Left forelimb (tissue), 1 donor: ENCODE measurements at places on chromosomes 1 and 21.

DNA sequence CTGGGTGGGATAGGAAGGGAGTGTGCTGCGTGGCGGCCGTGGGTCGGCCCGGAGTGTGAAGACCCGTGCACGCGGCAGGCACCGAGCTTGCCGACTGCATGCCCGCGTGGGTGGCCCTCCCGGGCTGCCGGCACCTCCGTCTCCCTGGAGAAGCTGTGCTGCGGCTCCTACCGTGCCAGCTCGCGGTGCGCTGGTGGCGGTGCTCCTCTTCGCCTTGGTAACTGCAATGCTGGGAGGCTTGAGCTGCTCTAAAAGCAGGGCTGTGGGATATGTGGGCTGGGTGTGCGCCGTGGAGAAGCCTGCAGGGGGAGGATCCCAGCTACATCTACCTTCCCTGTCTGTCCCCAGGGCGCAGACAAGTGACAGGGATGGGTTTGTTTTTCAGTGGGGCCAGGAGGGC lies 2.4 kb downstream of the GABRD start:
- no peak for DNase-seq

- no peak for DNase-seq
Observed at GRCh38 chr1:5370311-5370710, 621.9 kb downstream of the NPHP4 start.

DNA sequence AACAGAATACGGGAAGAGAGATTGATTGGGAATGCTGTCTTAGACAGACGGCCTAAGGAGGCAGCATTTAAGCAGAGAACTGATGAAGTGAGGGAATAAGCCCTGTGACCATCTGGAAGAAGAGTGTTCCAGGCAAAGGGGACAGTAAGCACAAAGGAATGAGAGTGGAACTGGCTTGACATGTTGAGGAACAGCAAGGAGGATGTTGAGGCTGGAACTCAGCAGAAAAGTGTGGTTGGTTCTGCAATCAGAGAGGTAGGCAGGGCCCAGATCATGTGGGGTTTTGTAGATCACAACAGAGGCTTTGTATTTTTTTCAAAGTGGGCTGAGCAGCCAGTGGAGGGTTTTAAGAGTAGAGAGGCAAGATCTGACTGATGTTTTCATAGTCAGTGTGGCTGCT lies 157.4 kb downstream of the DNM3 start:
- DNase-seq: no peak

GRCh38 chr1:10781137-10781536 lies 15.3 kb downstream of the CASZ1 start:
- DNase-seq: no peak

GRCh38 chr1:15678578-15678977 lies 5.5 kb upstream of the PLEKHM2 start:
- DNase-seq: no peak

DNA sequence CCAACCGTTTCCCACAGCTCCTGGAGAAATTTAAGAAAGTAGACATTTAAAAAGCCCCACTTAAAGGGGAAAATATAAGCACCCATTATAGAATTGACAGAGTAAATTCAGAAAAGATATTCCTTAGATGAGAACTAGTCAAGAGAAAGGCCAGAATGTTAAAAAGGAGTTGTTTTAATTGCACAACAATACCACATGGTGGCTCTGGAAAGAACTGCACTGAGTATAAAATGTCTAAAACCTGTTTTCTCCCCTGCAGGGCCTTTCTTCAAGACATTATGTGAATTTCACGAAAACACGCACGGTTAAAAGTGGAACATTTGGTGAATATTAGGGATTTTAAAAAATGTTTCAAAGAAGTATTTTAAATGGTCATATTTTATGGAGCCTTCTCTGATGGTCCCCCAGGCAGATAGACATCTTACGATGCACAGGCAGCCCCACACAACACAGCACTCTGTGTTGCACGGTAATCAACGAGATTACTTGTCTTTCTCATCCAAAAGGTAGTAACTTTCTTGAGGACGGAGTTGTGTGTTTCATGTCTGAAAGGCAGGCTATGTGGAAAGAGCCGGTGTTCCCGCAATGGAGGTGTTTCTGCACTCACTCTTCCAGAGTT lies 101.9 kb downstream of the PRRX1 start:
- DNase-seq: no peak

DNA sequence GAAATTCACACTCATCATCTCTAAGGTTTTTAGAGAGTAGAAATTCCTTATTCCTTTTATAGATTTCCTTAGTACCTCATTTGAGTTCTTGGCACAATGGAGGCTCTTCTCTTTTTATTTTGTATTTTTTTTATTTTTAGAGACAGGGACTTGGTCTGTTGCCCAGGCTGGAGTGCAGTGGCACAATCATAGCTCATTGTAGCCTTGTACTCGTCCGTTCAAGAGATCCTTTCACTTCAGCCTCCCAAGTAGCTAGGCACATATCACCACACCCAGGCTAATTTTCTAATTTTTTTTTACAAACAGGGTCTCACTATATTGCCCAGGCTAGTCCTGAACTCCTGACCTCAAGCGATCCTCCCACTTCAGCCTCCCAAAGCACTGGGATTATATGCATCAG lies 29.6 kb downstream of the RGL1 start:
- no peak for DNase-seq

- DNase-seq: no peak
Observed at GRCh38 chr1:245516284-245516759, 361.5 kb downstream of the KIF26B start.

DNA sequence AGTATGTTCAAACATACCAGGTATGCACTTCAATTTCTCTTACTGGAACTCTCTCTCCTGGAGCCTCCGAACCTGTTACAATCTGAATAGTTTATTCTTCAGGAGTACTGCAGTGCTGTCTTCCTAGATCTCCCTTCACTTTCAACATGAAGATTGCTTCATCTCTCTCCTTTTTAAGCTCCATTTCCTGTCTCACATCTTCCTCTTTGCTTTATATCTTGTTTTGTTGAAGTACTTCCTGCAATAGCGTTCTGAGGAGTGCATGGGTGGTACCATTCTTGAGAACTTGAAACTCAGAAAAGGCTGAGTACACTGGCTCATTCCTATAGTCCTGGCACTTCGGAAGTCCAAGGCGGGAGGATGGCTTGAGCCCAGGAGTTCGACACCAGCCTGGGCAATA lies 15.7 kb upstream of the C1orf146 start:
- DNase-seq: no peak

GRCh38 chr1:10160907-10161490 lies 49.4 kb upstream of the KIF1B start:
- DNase-seq: no peak

- DNase-seq: no peak
Observed at GRCh38 chr1:10953505-10954193, 58.8 kb upstream of the TARDBP start.

DNA sequence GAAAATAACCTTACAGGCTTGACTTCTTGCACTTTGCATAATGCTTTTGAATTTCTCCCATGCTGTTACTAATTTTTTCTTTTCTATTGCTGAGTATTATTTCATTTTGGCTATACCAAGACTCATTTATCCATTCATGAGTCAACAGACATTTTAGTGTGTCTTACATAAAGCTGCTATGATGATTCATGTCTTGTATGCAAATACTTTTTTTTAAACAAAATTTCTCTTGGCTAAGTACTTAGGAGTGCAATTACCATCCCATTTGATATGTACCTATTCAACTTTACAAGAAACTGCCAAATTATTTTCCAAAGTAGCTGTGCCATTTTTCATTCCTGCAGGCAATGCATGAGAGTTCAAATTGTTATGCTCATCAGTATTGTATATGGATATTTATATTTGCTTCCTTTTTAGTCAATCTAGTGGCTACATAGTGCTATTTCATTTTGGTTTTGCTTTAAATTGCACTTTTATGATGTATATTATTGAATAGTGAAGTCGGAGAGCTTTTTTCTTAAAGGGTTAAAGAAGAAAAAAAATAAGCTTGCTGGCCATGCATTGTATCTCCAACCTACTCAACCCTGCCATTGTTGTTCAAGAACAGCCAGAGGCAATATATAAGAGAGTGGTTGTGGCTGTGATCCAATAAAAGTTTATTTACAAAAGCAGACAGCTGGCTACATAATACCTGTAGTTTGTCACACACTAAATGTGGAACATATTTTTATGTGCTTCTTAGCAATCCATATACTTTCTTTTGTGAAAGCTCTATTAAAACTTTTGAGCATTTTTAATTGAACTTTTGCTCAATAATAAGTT lies 862.8 kb downstream of the KCNT2 start:
- DNase-seq: no peak

- DNase-seq: no peak
Observed at GRCh38 chr1:97999320-97999719, 78.5 kb upstream of the DPYD start.

GRCh38 chr1:101540161-101540560 lies 303.3 kb downstream of the S1PR1 start:
- no peak for DNase-seq

DNA sequence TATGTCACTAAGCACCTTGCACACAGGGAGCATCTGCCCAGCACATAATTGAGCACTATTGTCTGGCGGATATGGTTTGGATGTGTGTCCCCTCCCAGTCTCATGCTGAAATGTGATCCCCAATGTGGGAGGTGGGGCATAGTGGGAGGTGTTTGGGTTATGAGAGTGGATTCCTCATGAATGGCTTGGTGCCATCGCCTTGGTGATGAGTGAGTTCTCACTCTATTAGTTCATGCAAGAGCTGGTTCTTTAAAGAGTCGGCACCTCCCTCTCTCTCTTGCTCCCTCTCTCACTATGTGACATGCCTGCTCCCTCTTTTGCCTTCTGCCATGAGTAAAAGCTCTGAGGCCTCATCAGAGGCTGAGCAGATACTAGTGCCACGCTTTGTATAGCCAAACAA lies 9.5 kb downstream of the CTSK start:
- DNase-seq: no peak

DNA sequence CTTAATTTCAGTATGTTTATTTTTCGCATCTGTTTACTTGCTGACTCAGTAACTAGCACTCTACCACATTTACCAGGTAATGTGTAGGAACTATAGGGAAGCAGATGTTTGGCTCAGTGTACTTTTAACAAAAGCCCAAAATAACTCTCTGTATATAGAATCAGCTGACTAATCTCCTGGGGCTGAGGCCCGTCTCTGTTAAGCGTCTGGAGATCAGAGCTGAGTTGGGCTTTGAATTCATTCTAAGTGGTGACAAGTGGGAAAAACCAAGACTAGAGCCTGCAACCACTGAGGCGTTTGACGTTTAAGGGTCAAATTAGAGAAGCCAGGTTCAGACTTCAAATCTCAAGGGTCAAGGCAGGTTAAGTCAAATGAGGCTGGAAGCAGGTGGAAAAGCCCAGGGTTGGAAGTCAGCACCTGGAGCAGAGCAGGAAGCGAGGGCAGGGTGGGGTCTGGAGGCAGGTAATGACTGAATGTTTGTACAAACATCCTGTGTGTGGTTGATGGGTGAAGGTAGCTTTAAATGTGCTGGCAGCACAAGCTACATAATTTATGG lies 56.8 kb upstream of the LYST start:
- no peak for DNase-seq

GRCh38 chr1:165851034-165851658 lies 23.7 kb downstream of the UCK2 start:
- DNase-seq: no peak

DNA sequence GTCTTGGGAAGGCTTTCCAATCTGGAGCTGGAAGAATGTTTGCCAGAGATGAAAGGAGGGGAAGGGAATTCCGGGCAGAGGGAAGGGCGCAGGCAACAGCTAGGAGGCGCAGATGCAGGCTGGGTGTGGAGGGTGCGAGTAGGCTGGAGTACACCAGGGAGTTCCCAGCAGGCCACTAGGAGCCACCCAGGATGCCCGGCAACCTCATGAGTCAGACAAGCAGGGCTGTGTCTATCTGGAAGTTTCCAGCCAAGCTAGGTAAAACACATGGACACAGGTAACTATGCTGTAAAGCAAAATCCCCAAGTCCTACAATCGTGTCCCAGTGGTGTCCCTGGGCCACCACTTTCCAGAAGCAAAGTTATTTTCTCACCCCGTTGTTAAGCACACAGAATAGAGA lies 990 bp upstream of the NBL1 start:
- DNase-seq: no peak

DNA sequence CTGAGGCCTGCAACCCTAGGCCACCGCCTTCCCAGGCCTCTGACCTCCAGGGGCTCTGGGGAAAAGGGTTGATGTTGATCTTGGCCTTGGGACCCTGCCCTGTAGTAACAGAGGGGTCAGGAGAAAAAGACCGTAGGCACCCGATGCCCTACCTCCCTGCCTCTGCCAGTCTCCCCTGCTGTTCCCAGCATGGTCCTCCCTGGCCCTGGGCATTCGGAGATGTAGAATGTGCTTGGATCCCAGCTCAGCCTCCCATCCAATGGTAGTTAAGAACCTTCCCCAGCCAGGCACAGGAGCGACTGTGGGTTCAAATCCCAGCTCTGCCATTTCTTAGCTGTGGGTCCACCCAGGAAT lies 72.0 kb upstream of the TARDBP start:
- DNase-seq: no peak

GRCh38 chr1:30143517-30143916 lies 579.9 kb downstream of the MATN1 start:
- no peak for DNase-seq
